ENCODE measurements at places on chromosomes 6 and 20. TPM values are rescaled to one million over a fixed set of nuclear protein-coding genes. Genes with fewer than 3 reads are reported as not detected.
A peak's percentile ranks its signal among the peaks of the same experiment; 100 is the strongest.

- DNase-seq = no peak
These were observed 28.5 kb upstream of the SERPINB1 start for GRCh38 chr6:2870046-2870636.

DNA sequence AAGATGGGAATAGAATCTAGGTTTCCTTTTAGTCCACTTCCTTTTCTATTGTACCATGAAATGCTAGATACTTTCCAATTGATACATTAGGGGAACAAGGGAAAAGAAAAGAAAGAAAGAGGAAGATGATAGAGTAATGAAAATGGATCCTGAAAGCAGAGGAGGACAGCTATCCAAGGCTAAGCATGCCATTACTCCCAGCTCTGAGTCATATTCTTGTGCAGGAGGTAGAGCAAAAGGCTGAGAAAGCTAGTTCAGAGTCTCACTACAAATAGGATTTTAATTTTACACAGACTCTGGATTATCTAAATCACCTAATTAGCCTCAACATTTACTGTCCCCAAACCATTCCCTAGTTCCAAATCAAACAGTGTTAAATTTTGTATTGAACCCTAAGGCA lies 23.6 kb downstream of the RWDD2A start:
- DNase-seq = no peak

- no peak for DNase-seq
These were observed 57.2 kb downstream of the GPR6 start for GRCh38 chr6:110035321-110035720.

DNA sequence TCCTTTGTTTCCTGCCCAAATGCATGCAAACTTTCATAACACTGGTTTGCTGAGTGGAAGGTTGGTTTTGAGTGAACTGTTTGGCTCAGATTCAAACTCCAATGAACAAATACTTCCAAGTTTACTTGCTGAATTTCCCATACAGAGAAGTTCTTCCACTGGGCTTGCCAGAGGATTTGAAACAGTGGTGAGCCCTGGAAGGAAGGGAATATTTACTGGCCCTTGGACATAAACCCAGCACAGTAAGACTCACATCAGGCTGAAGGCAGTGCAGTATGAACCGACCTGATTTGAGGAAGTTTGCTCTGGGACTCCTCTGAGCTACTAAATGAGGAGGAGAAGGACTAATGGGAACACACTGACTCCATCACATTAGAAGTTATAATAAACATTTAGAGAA lies 3.8 kb downstream of the TRAF3IP2 start:
- DNase-seq = peak; percentile 50

The RNF217 gene
- total RNA-seq = 33.3 TPM

DNA sequence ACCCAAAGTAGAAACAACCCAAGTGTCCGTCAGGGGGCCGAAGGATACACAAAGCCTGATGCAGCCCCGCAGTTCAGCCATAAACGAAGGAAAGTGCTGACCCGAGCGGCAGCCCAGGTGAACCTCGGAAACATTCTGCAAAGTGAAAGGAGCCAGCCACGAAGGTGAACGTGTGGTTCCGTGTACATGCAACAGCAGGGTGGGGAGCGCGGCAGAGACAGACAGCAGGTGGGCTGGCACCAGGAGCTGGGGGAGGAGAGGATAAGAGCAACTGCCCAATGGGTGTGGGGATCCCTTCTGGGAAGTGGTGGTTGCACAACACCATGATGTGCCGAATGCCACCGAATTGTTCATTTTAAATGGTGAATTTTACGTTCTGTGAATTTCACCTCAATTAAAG lies 341.8 kb downstream of the ZFAND3 start:
- no peak for DNase-seq

The TFEB gene
- total RNA-seq = 4.5 TPM

DNA sequence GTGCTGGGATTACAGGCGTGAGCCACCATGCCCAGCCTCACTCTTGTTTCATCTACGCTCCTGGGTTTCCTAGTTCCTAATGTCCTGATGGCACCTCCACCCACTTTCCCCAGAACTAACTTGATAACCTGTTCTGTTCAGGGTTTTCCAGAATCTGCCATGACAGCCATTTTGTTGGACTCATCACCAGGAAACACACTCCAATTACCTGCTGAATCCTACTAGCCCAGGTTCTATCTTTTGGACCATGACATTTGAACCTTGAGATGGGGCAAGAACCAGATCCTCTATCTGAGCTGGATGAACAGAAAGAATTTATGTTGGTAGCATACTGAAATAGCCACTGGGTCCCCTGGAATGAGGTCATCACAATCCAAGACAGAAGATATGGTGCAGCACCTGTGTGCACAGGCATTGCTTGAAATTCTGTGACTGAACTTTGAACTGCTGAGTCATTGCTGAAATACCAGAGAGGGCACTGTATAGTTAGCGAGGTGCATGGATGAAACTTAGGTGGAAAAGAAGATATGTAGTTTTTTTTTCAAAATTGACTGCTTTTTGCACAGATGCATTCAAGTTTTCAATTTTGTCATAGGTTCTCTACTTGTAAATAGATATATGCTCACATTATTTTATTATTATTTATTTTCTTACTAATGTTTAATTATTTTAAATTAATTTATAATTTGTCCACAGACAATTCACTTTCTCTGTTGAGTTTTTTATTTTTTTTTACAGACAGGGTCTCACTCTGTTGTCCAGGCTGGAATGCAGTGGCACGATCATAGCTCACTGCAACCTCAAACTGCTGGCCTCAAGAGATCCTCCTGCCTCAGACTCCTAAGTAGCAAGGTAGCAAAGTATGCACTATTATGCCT lies 42.8 kb upstream of the TASP1 start:
- no peak for DNase-seq

The FOXS1 gene
- 4.4 TPM for total RNA-seq

The DEFB132 gene
- total RNA-seq = not detected

DNA sequence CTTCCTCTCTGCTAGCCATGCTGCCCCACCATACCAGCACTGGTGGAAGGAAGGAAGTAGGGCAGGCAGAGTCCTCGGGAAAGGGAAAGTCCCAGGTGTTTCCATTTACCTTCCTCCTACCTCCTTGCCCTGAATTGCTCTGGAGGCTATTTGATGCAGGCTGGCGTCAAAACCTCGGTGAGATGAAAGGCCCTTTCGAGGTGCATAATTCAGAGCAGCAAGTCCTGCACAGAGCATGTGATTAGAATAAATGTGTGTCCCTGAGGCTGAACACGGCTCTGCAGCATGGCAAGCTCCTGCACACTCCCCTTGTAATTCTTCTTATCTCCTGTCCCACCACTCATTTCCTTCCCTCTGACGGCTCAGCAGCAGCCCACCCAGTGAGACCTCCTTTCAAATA lies 98.7 kb upstream of the LRFN2 start:
- no peak for DNase-seq

- peak; percentile 51 for DNase-seq
These were observed 828 bp downstream of the ADGRB3 start for GRCh38 chr6:68635706-68636513.

DNA sequence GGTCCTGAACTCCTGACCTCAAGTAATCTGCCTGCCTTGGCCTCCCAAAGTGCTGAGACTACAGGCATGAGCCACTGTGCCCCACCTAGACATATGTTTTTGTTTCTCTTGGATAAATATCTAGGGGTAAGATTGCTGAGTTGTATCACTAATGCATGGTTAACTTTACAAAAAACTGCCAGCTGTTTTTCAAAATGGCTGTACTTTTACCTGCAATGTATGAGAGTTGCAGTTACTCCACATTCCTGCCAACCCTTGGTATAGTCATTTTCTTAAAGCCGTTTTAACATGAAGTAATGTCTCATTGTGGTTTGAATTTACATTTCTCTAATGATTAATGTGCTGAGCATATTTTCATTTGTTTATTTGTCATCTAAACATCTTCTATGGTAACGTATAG lies 289.7 kb downstream of the UTRN start:
- no peak for DNase-seq

The ADGRF1 gene
- 2.4 TPM for total RNA-seq

The KCNK15 gene
- 23.4 TPM for total RNA-seq

DNA sequence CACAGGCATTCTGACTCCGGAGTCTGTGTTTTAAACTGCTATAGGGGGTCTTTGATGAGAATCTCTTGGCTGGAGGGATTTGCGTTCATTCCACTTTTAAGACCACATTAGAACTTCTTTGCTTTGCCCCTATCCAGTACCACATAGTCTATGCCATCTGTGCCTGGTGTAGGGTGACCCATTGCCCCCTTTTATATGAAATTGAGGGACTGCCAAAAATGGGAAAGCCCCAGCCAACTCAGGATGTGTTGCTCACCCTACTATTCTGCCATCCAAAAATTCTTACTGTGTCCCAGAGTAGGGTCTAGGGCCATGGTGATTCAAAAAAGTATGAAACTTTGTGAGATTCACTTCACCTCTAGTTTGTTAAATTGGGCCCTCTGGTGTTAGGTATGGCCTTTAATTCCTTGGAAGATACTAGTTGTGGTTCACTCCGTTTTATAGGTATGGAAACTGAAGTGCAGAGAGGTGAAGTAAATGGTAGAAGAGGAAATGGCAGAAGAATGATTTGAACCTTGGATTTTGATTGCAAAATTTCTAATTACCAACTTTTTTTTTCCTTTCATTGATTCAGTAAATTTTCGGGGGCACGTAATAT lies 1.4 kb downstream of the PFDN4 start:
- DNase-seq = no peak

GRCh38 chr20:23702021-23702420 lies 13.2 kb upstream of the CST4 start:
- no peak for DNase-seq

The SLC23A2 gene
- 49.3 TPM for total RNA-seq

DNA sequence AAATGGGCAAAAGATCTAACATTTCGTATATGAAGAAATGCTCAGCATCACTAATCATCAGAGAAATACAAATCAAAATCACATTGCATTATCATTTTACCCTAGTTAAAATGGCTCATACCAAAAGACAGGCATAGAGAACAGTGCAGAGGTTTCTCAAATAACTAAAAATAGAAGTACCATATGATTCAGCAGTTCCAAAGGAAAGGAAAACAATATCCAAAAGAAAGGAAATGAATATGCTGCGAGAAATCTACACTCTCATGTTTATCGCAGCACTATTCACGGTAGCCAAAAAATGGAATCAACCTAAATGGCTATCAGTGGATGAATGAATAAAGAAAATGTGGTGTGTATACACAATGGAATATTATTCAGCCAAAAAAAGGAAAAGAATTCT lies 63.5 kb downstream of the VTA1 start:
- DNase-seq = no peak

The VGLL2 gene
- 1.7 TPM for total RNA-seq

- DNase-seq = no peak
These were observed 69.4 kb downstream of the LAMA4 start for GRCh38 chr6:112184951-112185350.

GRCh38 chr6:127111526-127111925 lies 6.9 kb upstream of the RSPO3 start:
- DNase-seq = no peak

The SYNDIG1 gene
- total RNA-seq = 3.2 TPM

The MUC21 gene
- total RNA-seq = not detected

- no peak for DNase-seq
These were observed 126.5 kb downstream of the ZFAND3 start for GRCh38 chr6:37946057-37946456.

The ASXL1 gene
- total RNA-seq = 161 TPM

DNA sequence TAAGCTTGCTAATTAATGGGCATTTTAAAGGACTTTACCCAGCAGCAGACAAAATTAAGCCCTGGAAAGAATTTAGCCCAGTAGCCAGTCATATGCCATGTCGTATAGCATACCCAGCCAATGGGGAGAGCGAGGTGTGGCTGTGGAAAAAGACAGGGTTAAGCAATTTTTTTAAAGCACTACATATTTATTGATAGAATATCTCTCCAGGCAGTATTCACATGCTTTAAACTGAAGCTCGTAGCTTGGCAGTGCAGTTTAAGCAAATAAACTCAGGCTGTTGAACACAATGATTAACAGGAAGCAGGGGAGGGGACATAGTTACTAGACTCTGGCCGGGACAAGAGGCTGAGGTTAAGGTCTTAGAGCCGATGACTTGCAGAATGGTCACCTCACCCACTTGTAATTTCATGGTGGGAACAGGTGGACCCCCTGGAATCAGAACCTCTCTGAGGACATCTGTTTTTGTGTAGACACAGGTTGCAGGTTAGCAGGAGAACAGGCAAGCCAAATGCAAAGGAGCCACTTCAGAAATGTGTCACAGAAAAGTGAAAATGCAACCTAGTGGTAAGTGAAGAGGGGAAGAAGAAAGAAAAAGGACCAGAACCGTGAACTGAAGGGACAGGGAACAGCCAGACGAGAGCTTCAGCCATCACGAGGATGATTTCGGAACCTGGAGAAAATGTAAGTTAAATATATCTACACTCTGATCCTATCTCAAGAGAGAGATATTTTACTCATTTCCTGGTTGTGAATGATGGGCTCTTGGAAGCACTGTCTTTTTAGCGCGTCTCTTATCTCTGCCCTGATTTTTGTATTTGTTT lies 7.2 kb downstream of the GCNT2 start:
- no peak for DNase-seq

- DNase-seq = no peak
These were observed 54.9 kb downstream of the LY86 start for GRCh38 chr6:6643398-6643797.

The ARFGEF3 gene
- 2.9 TPM for total RNA-seq

DNA sequence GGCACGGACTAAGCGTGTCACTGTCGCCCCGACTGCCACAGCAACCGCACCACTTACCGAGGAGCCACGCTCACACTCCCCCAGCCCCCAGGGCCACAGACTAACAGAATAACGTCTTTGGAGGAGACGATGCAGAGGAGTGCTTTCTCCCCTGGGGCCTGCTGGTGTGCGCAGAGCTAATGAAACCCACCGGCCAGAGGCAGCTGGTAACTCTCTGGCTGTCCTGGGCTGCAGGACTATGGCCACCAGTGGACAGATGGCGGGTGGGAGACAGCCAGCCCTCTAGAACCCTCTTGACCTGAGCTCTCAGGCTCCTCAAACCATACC lies 228.0 kb downstream of the DLL1 start:
- DNase-seq = no peak

The XKR7 gene
- 0.39 TPM for total RNA-seq

DNA sequence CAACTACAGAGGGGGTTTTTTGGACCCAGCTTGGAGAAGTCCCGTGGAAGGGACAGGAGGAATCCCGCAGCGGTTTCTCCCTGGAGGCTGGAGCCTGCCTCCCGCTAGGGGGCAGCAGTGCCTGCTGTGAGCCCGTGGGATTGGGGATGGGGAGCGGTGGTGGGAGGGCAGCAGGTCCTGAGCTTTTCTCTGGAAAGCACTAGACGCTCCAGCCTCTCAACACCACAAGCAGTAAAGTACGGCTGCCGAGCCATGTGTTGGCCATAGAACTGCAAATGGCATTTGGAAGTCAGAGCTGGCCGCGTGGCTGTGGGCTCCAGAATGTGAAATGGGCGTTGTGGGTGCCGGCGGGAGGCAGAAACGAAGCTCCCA lies 47.8 kb downstream of the GMPR start:
- DNase-seq = peak; percentile 66

The RSPO4 gene
- total RNA-seq = 2.2 TPM

DNA sequence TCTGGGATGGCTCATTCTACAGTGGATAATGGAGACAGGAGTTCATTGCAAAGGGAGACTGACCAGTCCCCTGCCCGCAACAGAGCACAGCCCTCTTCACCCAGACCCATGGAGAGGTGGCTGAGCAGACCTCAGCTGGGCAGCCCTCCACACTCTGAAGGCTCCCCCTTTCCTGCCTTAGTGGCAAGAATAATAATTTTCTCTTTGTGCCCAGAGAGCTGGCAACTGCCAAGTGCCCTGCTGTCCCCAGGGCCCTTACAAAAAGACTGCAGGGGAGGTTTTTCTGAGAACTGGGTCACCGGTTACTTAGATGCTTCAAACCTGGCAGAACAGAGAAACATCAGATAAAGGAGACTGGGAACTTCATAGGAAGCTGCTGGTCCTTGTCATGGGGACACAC lies 35.4 kb upstream of the ZNFX1 start:
- no peak for DNase-seq
